Hematopoietic multipotent progenitor cell treated with erythropoietin and hydrocortisone succinate and interleukin-3 and kit ligand, for 15 days (in vitro differentiated cells): ENCODE measurements at places on chromosomes 7 and 10.

DNA sequence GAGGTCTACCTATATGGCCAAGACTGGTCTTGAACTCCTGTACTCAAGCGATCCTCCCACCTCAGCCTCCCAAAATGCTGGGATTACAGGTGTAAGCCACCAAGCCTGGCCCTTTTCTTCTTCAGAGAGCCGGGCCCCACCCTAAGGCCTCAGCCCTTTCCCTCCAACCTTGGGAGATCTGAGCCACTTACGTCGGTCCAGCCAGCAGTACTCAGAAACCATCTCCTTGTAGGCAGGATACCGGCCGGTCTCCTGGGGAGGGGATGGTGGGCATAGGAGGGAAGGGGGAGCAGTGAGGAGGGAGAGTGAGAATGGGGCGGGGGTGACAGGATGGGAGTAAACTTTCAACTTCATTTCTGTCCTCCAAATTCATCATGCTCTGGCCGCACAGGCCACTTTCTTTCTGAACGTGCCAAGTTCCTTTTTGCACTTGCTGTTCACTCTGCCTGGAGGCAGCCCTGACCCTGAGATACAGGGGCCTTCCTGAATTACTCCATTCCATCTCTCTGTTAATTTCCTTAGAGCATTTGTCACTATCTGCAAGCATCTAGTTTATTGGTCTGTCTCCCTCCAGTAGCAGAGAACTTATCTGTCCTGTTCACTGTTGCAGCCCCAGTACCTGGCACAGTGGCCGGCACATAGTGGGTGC is 10.4 kb downstream of the PDZD7 start:
- no peak for DNase-seq

GRCh38 chr10:48464871-48465736 is 139.8 kb downstream of the ARHGAP22 start:
- DNase-seq: no peak

- no peak for DNase-seq
These were observed 649.1 kb downstream of the TNS3 start for GRCh38 chr7:46932676-46933424.

DNA sequence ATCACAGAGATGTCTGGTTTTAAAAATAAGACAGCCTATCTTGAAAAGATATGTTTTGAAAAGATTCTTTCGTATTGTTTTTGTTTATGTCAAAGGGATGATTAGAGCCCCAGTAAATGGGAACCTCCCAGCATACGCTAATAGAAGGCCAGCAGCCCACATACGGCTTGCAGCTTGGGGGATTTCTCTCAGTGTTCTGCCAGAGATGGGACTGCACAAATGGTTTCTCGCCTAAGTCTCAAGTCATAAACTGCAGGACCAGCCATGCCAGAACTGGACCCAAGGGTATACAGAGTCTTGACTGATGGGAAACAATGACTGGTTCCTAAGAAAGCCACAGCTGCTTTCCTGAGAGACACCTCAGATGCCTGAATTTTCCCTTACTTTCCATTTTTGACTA is 306.9 kb upstream of the DGKB start:
- no peak for DNase-seq

DNA sequence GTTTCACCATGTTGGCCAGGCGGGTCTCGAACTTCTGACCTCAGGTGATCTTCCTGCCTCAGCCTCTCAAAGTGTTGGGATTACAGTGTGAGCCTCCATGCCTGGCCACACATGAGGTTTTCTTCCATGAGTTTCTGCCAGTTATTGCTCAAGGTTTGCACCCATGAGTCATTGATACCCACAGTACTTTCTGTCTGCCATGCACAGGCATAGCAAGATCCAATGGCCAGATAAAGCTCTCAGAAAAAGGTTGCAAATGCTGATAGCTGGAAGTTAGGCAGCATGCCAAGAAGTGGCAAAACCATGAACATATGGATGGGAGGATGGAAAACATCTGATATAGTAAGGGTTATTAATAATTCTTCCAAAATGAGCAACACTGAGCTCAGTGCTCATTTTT is 298.7 kb upstream of the NRG3 start:
- DNase-seq: no peak

- DNase-seq: no peak
These were observed 2.6 kb upstream of the FRMPD2 start for GRCh38 chr10:48277093-48277492.

- DNase-seq: no peak
These were observed 306.8 kb downstream of the WDR11 start for GRCh38 chr10:121157998-121158397.

- DNase-seq: no peak
These were observed 75.0 kb downstream of the MEST start for GRCh38 chr7:130566898-130567280.

DNA sequence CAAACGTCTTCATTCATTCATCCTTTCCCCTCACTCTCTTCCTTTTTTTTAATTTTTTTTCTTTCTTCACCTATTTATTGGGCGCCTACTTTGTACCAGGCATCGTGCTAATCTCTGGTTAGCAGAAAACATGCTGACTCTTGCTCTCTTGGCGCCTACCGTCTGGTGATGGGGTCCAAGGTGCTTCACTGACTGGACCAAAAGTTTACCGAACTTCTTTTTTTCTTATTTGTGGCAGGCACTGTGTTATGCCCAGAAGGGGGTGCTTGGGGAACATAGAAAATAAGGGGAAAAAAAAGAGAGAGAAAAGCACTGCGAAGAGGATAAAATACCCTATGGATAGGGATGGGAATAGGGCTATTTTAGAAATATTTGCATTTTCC is 505 bp upstream of the FAM204A start:
- DNase-seq: no peak

GRCh38 chr10:71077143-71077581 is 135.2 kb upstream of the UNC5B start:
- DNase-seq: no peak

GRCh38 chr10:132134241-132135052 is 52.3 kb upstream of the DPYSL4 start:
- DNase-seq: no peak

- no peak for DNase-seq
These were observed 320.0 kb downstream of the EXOC4 start for GRCh38 chr7:133572843-133573242.

GRCh38 chr7:155956977-155957376 is 144.7 kb upstream of the SHH start:
- DNase-seq: no peak
